HAP-1 (cell line): ENCODE measurements at places on chromosomes 7 and 10.

- no peak for DNase-seq
These were observed 55.5 kb upstream of the ATP6V0A4 start for GRCh38 chr7:138853448-138853847.

GRCh38 chr10:13915710-13916109 lies 328.9 kb downstream of the PRPF18 start:
- no peak for DNase-seq

GRCh38 chr7:130154501-130155317 lies 50.5 kb downstream of the TMEM209 start:
- no peak for DNase-seq

- DNase-seq = no peak
These were observed 86.6 kb downstream of the ADARB2 start for GRCh38 chr10:1650542-1651269.

GRCh38 chr7:47576031-47576865 lies 5.7 kb downstream of the TNS3 start:
- peak; percentile 16 for DNase-seq

DNA sequence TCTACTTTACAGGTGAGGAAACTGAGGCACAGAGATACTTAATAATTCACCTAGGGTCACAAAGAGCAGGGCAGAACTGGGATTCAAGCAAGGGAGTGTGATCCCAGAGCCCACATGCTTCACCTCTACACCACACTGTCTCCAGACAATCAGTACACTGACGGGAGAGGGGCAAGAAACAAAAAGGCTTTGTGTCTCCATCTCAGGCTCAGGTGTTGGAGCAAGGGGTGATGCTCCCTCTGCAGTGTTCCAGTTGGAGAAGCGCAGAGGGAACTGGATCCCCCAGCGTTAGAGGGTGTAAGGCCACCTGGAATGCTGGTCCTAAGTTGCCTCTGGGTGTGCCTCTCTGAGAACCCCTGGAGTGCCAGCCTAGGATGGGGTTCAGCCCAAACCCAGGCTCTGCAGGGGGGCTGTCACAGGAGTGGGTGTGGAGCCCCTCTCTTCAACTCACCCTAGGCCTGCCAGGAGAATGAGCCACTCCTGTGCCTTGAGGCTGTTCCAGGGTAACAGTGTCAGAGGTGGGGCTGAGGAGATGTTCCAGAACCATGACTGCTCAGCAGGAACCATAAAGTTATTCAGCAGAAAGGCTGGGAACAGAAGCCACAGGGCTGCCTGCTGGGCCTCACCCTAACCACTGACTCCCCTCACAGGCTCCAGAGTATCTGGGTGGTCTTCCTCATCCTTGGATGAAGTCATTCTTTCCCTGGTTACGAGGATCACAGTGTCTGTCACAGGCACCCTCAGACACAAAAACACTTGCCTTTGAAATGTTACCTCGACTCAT lies 5.5 kb downstream of the RBP4 start:
- DNase-seq = no peak

- DNase-seq = no peak
These were observed 53.9 kb downstream of the PRTFDC1 start for GRCh38 chr10:24898501-24898900.

GRCh38 chr10:121511943-121512342 lies 86.3 kb downstream of the FGFR2 start:
- DNase-seq = no peak

- DNase-seq = peak; percentile 90
These were observed 87.4 kb downstream of the LRRC4 start for GRCh38 chr7:127943541-127944521.

DNA sequence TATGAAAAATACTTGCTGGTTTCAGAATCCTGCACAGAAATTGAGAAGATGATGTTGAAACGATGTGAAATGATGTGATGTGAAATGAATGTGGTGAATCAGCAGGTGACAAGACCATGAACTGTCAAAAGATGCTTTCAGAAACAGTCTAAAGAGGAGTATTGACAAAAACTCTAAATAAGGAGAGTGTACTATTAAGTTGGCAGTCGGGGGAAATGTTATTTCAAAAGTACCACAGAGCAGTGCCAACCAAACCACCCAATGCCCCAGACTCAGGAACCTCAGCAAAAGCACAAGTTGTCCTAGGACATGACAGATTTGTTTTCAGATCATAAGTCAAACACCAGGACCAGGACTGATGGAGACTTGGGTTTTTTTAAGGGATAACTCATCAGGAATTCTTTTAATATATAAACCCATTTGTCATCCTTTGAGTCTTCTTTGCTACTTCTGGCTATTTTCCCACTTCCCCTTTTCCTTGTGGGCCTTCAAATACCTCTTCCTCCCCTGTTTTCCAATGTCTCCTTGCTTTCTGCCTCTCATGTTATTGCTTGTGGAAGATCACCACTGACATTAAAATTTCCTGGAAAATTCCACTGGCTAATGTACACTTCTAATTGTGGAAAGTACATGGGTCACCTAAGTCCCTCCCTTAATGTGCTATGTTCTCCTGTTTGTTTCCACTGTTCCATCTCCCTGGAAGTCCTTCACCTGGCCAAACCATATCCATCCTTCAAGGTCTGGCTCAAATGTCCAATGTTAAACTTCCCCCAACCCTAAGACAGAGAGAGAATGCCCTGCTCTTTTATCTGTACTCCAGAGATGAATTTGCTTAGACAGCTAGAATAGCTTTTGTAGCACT lies 10.2 kb upstream of the PPP1R3C start:
- no peak for DNase-seq

- DNase-seq = no peak
These were observed 2.0 kb upstream of the HOXA3 start for GRCh38 chr7:27154369-27154768.

DNA sequence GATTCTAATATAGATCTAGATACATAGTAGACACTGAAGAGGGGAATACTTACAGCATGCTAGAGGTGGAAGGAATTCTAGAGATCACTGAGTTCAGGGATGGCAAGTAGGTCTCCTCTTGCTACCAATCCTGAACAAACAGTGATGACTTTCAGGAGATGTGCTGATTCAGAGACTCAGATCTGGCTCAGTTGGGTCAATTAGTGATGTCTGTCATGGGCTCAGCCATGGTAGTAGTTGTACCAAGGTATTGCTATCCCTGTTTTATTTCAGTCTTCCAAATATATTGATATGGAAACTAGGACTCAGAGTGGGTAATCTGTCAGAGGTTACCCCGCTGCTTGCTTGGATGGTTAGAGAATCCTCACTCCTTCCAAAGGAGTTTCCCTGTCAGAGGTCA lies 38.5 kb downstream of the UNC5B start:
- no peak for DNase-seq

DNA sequence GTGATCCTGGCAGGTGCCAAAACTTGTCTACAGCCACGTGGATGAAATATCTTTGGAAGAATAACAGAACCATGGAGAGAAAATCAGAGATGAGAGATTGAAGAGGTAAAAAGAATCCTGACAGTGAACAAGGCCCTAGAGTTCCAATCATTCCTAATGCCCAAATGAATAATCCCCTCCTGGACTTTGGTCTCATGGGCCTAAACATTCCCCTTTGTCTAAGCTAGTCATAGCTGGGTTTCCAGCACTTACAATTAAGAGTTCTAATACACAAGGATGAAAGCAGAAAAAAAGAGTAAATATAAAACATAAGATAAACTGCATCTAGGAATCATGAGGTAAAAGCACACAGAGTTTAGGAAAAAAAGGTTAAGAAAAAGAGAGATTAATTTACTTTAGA lies 40.2 kb downstream of the ARHGAP12 start:
- no peak for DNase-seq

DNA sequence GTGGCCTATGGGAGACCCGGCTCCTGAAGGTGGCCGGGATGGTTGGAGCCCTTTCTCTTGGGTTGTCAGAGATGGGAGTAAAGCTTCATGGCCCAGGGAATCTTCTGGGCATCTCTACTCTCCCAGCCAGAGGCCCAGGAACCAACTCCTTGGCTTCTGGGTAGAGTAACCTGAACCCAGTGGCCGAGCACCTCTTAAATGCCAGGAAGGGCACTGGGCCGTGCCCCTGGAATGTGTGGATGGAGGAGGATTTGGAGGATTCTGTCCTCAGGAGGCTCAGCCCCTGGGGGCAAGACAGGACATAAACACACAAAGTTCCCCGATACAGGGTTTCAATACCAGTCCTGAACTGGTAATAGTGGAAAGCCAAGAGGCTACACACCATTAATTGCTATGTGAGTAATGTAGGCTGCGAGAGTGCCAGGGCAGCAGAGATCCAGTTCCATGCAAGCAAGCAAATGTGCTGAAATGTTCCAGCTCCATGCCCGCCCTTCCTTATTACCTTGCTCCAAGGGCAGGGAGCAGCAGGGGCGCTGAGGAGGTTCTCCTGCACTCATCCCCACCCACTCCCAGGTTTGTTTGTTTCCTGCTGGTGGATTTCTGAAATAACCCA lies 1.2 kb downstream of the PALD1 start:
- no peak for DNase-seq

GRCh38 chr7:17930546-17930945 lies 9.7 kb downstream of the SNX13 start:
- DNase-seq = no peak

DNA sequence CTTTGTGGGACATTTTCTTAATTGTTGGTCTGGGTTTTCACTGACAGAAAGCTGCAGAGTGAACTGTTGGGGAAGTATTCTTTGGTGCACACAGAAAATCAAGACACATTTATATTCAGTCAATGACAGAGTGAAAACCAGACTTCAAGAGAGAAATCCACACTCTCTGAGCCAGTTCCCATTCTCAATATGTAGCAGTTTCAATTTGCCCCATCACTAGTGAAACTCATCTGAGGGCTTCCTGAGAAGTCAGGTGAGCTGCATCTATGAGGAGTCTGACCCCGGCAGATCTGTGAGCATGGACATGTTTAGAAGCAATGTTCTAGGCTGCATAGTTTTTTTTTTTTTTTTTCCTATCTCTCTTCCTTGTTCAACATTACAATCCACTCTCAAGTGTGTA lies 163.7 kb upstream of the AHR start:
- DNase-seq = no peak

DNA sequence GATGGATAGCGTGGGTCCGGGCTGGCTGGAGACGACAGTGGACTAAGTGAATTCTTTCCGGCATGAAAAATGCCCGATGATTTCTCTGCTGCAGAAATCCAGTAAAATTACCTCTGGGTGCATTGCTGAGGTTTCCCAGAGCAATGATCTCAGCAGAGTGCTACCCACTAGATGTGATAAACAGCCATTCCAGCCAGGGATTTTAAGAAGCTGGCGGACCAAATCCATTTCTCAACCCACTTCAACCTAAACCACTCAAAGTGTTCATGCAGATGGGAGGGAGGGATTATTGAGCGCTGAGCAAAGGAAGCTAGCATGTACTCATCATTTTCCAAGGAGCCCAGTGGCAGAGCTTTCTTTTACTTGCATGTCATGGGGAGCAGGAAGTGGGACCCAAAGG lies 116.7 kb downstream of the PRKCQ start:
- no peak for DNase-seq

DNA sequence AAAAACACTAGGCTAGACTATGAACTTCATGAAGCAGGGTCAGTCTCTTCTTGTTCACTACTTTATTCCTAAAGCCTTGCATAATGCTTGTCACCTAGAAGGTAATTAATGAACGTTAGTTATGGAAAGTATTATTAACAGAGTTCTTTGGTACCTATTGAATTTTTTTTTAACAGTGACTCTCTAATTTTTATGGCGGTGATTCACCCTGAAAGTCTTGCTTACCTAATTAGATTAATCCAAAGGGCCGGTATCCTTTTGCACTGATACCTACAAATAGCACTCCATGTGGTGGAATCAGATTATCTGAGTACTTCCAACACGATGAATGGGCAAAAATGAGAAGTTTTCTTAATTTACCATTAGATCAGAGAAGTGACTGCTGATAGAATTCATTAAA lies 31.7 kb downstream of the STAM start:
- DNase-seq = no peak

DNA sequence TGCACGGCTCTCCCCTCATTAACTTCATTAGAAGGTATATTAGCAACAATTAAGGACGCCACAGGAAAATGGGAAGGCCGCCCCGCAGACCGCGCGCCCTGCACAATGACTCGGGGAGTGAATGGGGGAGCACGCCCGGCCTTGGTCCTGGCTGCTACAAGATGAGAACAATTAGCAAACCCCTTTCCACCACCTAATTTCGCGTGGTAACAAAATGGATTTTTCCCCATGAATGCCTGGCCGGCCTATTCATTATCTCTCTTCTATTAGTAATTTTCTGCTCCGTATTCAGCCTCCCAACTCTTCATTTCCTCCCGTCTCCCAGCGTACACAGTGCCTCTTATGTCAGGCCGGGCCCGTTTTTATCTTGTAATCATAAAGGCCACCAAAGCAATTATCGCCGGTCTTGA lies 346.9 kb downstream of the DNAJB6 start:
- DNase-seq = no peak

DNA sequence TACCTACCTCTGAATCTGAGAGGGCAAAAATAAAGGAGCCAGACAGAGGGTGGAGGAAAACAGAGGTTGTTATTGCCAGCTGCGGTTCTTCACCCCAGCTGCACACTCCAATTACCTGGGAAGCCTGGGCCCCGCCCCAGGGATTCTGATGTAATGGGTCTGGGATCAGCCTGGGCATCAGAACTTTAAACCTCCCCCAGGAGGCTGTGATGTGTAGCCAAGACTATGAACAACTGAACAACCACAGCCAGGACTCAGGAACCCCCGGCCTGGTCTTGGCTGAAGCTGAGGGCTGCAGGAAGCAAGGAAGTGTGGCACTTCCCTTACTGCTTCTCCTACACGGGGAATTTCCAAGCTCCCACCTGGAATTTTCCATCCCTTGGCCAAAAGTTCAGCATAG lies 89.3 kb downstream of the HIP1 start:
- DNase-seq = no peak

DNA sequence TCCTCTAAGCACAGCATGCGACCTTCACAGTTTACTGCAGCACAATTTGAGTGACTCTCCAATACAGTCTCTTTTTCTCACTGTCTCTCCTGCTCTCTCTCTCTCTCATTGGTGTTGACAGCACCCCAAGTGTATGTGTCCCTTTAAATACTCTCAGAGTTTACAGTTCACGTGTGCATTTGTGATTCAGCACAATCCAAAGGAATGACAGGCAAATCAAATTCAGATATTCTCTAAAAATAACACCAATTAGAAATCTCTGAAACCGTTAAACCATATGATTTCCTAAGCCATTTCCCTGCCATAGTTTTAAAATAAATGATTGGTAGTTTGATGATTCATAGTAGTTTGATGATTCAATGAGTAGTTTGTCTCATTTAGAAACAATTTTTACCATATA lies 104.0 kb upstream of the GAD2 start:
- no peak for DNase-seq

- no peak for DNase-seq
These were observed 5.3 kb downstream of the ESYT2 start for GRCh38 chr7:158824028-158824427.
